Pons (tissue), 1 donor: ENCODE measurements at places on chromosomes 4 and X.

- no peak for DNase-seq
Measured at GRCh38 chrX:13334491-13334890, 14.6 kb upstream of the ATXN3L start.

DNA sequence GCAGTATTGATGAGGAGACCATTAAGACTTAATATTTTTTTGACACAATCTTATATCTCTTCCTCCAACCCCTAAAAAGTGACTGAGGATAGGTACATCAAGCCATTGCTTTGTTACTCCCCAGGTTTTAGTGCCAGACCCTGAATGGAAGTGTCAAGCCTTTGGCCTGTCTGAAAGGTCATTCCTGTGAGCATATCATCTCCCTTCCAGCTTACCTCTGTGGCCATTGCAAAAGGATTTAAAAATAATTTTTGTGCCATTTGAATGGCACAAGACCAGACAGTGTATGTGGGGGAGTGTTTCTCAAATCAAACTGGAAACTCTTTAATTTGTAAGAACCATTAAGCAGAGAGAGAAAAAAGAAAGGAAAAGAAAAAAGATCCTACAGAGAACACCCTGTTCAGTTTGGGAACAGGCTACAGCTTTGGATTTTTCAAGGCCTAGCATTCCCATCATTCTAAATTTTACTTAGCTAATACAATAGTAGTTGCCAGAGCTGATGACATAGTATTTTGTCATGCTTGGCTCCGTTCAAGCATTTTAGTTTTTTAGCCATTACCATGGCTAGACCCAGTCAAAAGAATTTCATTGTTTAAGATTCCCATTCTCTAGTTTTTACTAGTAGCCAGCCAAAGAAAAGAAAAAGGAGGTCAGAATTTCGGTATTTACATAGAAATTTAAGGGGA, 49.6 kb downstream of the HPF1 start:
- no peak for DNase-seq

DNA sequence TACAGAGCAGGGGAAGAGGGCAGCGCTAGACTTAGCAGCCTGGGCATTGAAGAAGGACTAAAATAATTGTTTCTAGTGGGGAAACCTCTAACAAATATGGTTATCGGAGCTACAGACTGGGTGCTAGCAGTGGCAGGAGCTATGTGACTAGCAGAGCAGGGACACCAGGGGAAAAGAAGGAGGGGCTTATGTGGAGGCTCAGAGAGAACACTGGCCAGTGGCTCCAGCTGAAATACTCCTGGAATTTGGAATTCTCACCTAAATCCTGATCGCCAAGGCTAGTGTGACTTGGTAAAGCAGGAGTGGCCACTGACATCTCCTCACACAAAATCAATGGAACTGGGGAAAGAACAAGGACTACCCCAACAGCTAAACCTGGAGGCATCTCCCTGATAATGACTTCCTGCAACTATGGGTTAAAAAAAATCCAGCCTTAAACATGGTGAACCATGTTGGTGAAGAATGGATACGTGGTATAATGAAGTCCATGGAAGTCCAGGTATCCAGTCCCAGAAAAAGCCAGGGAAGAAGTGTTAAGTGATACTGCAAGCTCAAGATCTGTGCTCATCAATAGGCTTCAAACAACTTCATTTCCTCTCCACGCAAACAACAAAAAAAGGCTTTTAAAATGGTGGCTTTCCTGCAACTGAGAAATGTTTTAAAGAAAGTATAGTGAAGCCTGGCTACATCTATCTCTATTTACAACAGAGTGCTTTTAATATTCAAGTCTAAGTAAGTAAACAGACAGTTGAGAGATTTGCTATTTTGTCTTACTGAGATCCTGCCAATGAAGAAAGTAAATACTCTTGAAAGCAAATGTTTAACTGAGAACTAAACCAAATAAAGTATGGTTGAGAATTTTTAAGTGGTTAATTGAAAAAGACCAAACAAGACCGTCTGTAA, 1.8 kb downstream of the TAPT1 start:
- no peak for DNase-seq

DNA sequence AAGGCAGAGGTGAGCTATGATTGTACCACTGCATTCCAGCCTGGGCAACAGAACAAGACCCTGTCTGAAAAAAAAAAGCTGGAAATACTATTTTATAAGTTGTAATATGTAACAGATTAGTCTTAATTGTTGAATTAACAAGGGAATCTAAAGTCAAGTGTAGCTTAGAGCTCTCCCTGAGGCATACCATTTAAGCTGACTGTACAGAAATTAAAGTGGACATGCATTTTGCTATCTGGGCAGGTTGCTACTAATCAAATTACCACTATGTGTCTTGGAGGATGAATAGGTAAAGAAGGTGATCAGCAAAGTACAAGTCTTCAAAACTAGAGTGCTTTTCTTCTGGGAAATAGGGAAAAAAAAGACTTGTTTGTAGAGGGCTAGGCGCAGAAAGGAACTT, 205.3 kb upstream of the JADE1 start:
- no peak for DNase-seq

DNA sequence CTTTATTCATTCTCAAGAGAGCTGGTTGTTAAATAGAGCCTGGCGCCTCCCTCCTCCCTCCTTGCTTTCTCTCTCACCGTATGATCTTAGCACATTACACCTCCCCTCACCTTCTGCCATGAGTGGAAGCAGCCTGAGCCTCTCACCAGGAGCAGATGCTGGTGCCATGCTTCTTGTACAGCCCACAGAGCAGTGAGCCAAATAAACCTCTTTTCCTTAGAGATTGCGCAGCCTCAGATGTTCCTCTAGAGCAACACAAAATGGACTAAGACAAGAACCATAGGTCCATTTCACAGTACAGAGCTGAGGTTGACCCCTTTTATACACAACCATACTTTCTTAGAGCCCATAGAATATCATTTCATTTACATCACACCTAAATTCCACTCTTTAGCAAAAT, 10.1 kb upstream of the TMEM144 start:
- DNase-seq, result no peak

DNA sequence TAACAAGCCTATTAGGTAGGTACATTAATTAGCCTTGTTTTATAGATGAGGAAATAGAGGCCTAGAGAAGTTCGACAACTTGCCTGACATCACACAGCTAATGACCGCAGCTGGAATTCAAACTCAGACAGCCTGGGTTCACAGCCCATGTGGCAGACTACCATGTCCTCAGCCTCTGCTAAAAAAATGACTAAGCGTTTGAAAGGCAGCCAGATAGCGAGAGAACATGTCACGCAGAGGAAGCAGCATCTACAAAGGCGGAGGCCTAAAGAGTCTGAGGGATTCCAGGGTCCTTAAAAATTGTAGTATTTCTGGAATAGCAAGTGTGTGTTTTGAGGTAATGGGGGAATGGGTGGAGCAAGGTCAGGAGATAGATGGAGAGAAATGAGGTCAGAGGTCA, 33.2 kb upstream of the BMP15 start:
- DNase-seq, result peak; percentile 14

DNA sequence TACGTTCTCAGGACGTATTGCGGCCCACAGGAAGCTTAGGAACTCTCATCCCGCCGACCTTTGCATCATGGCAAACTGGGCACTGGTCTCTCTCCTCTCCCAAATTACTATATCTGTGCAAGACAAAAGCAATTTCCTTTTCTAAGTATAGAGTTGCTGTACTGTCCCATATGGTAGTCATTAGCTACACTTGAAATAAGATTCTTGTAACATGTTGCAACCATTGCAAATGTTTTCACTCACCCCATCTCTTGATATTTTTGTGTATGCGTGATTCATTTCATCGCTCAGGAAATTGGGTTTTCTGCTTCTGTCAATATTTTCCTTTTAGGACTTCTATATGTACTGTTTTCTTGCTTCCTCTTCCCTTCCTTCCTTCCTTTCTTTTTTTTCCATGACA, 15.7 kb downstream of the ARMCX6 start:
- no peak for DNase-seq

- DNase-seq, result no peak
Measured at GRCh38 chrX:80335062-80335830, 85.0 kb upstream of the TENT5D start.

DNA sequence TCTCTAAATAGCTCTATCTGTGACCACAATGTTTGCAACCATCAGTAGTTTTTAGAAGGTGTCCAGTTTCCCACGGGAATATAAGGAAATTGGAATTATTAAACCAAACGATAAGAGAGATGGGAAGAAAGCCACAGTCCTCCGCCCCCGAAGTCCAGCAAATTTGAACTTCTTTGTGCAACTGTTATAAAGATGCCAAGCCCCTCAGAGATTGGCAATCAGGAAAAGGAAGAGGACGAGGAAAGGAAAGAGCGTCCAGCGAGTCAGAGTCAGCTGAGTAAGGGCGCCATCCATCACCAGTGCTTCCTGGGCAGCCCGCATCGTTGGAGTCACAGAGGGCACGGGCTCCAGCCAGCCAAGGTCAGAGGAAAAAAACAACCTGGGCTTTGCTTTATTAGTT, 35.7 kb downstream of the LDB2 start:
- DNase-seq, result no peak

GRCh38 chr4:121696170-121696580, 605 bp downstream of the ANXA5 start:
- peak; percentile 77 for DNase-seq

DNA sequence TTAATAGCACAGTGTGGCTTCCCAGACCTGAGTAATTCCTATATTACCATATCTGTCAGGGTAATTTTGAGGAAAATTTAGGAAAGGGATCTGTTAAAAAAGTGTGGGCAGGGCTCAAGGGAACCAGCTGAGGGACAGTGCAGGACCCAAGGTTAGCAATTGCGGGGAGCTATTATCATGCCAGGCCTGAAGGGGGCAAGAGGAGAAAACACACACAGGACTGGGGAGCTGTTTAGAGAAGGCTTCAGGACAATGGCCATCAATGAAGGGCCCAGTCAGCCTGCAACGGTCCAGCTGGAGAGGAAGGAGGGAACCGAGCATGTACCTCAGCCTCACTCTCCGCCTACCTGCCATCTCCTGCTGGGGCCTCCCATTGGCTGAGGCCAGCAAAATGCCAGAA, 19.0 kb upstream of the NHS start:
- DNase-seq, result no peak

- DNase-seq, result no peak
Measured at GRCh38 chr4:15455290-15455689, 14.4 kb upstream of the CC2D2A start.

GRCh38 chr4:81546777-81547176, 75.1 kb upstream of the RASGEF1B start:
- no peak for DNase-seq

DNA sequence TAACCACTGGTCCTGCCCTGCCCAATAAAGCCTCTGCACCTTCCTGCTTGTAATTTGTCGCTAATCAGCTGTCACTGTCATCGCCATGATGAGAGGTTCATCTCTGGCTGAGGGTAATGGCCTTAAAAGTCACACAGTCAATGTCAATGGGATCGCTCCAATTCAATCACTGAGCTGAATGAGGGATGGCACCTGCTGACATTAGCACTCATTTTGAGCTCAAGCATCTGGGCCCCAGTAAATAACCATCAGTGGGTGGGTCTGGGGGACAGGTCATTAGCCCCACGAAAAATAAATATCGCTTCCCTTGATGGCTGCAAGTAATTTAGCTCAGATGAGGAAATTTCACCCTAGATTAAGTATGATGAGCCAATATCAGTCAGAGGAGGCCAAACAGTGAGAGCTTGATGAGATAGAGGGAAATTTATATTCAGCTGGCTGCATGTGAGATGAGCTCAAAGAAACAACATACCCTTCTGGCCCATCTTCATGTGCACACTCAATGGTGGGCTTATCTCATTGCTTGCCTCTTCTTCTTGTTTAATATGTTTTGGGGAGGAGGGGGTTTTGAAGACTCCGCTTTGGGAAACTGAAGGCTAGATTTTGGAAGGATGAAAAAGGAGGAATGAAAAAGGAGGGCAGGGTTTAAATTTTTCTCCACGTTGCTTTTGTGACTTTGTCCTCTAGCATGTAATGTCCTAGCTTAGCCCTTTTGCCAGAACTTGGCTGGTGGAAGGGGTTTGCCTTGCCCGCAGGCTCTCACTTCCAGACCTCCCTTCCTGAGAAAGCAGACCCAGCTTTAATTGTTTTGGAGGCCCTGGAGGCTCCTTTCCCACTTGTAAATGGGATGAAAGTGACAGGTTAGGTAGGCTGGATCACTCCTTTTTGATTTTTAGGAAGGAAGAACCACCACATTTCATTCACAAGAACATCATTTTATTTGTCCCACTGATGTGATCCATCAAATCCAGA, 84.8 kb upstream of the PAQR3 start:
- no peak for DNase-seq

- no peak for DNase-seq
Measured at GRCh38 chrX:132433551-132433950, 55.3 kb downstream of the MBNL3 start.

DNA sequence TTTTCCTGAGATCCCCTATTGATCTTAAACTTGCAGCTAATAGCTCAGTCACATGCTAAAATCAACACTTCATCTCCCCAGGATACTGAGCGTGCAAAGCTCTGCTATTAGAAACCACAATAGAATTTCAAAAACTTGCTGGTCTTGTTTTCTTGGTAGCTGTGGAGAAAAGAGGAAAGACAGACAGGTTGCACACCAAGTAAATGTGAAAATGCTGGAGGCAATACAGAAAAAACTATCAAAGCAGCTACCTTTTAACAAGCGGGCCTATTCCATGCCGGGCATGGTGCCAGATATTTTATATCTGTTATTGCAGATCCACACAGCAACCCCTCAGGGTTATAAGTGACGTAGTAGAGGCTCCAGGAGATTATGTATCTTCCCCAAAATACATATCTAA, 171.9 kb downstream of the DCTD start:
- no peak for DNase-seq

GRCh38 chrX:19879735-19880378, 7.5 kb downstream of the SH3KBP1 start:
- no peak for DNase-seq

DNA sequence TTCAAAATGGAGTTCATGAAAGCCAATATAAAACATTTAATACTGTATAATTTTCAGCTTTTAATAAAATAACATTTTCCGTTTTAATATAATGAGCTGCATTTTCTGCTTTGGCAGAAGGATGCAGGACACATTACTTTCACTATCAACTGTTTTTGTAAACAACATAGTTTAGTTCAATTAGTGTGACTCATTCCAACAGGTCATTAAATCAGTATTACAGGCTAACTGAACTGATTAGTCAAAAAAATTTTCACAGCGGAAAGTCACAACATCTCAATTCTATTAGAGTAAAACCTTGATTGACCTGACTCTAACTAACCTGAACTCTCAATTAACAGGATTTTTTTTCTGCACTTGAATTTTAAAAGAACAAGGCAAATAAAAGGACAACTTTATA, 151.2 kb upstream of the AMOT start:
- DNase-seq, result no peak

DNA sequence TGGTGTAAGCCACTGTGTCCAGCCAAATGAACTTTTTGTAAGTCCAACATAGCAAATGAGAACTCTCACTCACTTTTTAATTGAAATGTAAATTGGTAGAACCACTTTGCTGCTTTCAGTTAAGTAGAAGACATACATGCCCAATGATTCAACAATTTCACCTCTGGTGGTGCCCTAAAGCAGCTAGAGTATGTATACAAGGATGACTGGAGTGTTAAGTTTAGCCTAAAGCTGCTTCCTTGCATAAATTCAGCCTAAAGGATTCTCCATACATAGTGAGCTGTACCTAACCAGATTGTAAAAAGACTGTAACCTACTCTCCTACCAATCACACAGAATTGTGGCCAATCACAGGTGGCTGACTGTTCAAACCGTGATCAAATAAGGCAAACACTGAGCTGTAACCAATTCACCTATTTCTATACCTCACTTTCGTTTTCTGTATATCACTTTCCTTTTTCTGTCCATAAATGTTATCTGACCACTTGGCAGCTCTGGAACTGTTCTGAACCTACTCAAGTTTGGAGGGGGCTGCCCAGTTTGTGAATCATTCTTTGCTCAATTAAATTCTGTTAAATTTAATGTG, 39.9 kb downstream of the PDS5A start:
- DNase-seq, result no peak
